Left renal pelvis (tissue), 4 donors: ENCODE measurements at places on chromosomes 6 and 20. TPM values are rescaled to one million over a fixed set of nuclear protein-coding genes. Genes with fewer than 3 reads are reported as not detected.

DNA sequence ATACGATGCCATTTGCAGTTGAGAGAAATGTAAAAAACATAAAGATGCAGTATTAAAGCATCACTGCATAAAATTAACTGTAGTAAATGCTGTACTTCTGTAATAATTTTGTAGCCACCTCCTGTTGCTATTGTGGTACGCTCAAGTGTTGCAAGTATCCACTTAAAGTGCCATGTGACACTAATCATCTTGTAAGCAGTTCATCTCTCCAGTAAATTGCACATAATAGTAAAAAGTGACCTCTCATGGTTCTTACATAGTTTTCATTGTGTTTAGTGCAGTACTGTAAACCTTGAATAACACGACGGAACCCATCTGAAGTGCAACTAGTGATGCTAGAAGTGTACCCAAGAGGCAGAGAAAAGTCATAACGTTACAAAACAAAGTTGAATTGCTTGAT lies 190.1 kb upstream of the VGLL2 start:
- DNase-seq = no peak

DNA sequence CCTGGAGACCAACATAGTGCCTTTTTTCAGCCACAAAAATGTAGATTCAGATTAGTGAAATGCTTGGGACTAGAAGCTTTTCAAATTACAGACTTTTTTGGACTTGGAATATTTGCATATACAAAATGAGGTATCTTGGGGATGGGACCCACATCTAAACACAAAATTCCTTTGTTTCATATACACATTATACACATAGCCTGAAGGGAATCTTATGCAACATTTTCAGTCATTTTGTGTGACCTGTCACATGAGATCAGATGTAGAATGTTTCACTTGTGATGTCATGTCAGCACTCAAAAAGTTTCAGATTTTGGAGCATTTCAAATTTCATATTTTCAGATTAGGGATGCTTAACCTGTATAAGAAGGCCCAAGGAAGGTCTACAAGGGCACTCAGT lies 44.5 kb upstream of the ALDH8A1 start:
- no peak for DNase-seq

GRCh38 chr6:113496166-113496565 lies 361.0 kb upstream of the MARCKS start:
- no peak for DNase-seq

- no peak for DNase-seq
Observed at GRCh38 chr6:100806296-100806695, 74.8 kb downstream of the ASCC3 start.

DNA sequence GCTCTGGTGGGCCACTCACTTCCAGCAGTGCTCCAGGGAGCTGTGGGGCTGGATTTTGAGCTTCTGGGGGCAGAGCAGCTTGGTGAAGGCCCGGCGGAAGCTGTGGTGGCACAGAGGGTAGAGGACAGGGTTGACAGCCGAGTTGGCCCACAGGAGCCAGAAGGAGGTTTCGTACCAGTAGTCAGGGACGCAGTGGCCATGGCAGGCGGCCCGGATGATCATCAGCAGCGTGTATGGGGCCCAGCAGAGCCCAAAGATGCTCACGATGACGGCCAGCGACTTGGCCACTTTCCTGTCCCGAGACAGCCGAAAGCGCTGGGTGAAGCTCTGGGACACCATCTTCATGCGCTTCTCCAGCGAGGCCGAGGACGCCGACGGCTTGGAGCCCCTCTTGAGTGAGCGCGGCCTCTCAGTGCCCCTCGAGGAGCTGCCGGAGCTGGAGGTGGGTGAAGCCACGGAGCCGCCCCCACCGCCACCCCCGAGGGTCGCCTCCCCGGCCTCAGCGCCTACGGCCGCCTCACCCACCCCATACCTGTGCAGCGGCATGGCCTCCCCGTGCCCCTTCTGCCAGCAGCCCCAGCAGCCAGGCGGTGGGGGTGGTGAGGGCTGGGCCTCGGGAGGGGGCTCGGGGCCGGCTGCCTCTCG lies 4.0 kb downstream of the HRH3 start:
- no peak for DNase-seq

LY6G6C gene
- 0.63 TPM for polyA plus RNA-seq

TFAP2D gene
- not detected for polyA plus RNA-seq

DNA sequence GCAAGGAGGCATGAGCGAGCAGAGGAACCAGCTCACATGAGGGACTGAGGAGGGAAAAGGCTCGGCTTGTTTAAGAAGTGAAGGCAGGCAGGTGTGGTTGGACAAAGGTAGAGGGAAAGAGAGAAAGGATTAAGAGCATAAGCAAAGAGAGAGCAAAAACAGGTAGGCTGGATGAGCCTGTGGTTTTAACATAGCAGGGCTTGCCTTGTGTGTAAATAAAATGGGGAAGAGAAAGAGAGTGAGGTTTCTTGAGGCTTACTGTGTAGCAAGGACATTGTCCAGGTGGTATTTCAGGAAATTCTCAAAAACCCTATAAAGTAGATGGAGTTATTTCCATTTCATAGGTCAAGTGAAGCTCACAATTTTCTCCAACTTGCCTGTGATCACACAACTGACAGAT lies 93.9 kb upstream of the HDAC2 start:
- DNase-seq = no peak

DNA sequence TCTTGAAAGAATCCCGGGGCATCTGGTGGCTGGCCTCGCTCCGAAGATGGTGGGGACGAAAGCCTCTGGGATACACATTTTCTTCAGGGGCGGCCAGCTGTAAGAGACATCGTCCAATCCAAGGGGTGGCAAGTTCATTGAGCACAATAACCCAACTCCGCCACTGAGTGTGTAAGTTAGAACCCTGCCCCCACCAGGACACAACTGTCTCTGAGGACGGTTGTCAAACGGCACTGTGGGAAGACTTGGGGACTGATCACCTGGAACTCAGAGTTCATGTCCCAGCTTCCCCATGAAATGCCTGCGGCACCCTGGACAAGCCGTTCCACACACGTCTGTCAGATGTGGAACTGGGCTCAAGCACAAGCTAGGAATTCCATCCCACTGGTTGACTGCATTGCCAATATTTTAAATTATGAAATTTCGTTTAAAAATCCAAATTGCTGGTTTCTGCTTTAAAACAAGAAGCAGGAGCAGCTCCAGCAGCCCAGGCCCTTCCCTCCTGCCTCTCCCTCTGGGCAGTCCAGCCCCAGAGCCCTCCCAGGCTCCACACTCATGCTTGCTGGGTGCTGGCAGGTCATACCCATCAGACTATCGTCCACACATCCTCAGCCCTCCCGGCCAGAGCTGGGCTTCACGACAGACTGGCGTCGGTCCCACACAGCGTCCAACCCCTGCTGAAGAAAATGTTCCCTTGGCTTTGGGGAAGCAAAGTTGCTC lies 80.9 kb upstream of the AFDN start:
- no peak for DNase-seq

GRCh38 chr20:1301031-1301529 lies 27.9 kb downstream of the SDCBP2 start:
- DNase-seq = no peak

DNA sequence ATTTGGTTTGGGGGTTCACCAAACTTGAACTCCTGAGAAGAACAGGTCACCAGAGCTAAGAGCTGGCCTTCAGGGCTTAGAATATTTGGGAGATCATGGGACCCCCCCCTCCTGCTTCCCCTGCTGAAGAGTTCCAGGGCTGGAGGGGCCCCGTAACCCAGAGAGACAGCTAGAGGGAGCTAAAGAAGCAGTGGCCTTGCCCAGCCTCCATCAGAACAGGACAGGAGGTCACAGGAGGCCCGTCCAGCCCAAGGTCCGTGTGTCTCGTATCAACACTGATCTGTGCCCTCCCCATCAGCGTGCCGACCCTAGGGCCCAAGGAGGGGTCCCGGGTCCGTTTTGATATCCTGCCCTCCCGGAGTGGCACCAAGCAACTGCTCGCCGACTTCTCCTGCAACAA lies 40.6 kb upstream of the TGM6 start:
- no peak for DNase-seq

PCSK2 gene
- 0.60 TPM for polyA plus RNA-seq

- no peak for DNase-seq
Observed at GRCh38 chr6:53067849-53068361, 2.7 kb downstream of the FBXO9 start.

GRCh38 chr20:32201977-32202363 lies 5.6 kb downstream of the PLAGL2 start:
- no peak for DNase-seq

MUC21 gene
- polyA plus RNA-seq = not detected

- DNase-seq = no peak
Observed at GRCh38 chr6:167426651-167427050, 101.8 kb downstream of the TTLL2 start.

TRIM15 gene
- 0.14 TPM for polyA plus RNA-seq

BIRC7 gene
- 0.38 TPM for polyA plus RNA-seq

AGPAT4 gene
- 19.5 TPM for polyA plus RNA-seq

DNA sequence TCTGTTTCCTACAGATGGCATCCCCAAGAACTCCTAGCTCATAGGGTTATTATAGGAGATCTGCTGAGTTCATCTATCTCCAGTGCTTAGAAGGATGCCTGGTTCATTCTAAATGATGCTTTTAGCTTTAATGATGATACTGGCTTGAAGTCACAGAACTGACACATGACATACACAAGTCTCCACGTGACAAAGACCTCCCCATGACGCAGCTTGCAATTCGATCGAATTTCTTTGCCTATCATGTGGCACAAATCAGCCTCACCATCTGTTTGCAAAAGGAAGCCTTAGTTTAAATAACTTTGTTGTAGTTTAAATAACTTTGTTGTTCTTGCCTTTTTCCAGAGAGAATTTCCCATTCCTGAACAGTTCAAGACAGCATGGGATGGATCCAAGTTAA lies 44.1 kb upstream of the FAM8A1 start:
- no peak for DNase-seq

DNA sequence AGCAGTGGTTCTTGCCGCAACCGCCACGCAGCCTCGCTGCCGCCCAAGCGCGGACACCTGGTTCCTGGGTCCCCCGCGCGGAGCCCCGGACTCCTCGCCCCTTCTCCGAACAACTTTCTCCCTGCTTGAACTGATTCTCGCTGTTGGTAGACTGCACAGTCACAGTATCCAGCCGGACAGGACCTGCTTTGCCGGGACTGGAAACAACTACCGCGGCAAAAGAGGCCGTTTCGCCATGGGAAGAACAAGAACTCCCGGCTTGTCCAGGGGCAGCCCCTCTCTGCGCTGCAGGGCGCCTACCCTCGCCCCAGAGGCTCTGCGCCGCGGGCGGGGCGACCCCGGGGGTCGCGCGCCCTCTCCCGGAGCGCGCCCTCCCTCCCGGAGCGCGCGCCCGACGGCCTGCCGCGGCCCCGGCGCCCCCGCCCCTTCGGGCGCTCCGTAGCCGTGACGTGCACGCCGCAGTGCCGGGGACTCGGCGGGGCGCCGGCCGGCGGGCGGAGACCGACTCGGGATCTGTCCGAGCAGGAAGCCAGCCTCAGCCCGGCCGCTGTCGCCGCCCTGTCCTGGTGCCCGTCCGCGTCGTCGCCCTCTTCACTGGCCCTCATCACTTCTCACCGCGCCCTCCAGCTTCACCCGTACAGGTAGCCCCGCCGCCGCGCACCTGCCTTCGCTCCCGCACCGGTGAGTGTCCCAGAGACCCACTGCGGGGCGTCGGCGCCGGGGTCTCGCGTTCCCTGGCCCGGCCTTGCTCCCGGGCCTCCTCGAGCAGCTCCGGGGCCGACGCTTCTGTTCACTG lies at the start of gene MYO6:
MYO6 (plus strand) TSS at position 497 of the 796 bp plus-strand sequence. CDS start 68,309 bp downstream, outside the sequence.
- no peak for DNase-seq

OVOL2 gene
- polyA plus RNA-seq = not detected

DNA sequence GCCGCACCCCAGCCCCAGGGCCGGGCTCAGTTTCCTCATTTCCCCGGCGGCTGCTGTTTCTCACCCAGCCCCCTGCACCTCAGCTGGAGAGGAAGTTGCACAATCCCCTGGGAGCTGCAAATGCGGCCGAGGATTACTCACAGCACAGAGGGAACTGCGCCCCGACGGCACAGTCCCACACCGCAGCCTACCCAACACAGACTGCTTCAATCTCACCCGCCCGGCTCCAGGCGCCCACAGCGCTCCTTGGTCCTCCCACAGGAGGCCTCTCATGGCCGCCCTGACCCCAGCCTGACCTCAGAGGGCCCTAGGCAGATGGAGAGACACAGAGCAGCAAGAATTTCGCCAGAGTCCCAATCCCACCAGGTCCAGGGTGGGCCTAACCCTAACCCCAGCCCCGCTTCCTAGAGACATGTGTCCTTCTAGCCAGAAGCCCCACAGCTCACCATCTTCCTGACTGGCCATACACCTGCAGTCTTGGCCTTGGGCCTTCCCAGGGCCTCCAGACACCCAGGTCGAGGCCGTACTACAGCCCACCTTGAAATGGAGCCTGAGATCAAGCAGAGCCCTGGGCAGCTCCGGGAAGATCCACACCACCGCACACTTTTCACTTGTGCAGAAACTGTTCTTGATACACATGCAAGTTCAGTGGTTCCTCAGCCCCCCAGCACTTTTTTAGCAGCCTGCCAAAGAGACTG lies 11.7 kb downstream of the TFEB start:
- no peak for DNase-seq

DNA sequence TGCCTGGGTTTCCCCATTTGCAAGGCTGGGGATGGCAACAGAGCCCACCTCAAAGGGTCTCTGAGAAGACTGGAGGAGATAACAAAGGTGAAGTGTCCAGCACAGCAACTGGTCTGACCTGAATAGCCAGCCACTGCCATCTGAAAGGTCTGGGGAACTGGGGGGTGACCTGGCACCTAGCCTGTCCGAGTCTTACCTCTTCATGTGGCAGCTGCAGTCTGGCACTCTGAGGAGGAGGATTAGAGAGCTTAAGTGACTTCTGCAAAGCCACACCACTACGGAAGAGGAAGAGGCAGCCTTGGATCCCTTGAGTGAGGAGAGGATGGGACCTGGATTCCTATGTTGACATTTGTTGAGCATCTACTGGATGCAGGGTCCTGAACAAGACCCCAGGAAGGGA lies 22.2 kb downstream of the C20orf203 start:
- DNase-seq = no peak

- no peak for DNase-seq
Observed at GRCh38 chr6:6678185-6678671, 89.7 kb downstream of the LY86 start.

- no peak for DNase-seq
Observed at GRCh38 chr6:110389689-110390382, 25.5 kb downstream of the DDO start.

TAAR1 gene
- not detected for polyA plus RNA-seq

GRCh38 chr20:8121666-8122065 lies 10.4 kb upstream of the PLCB1 start:
- DNase-seq = no peak

SEL1L2 gene
- polyA plus RNA-seq = 0.37 TPM

C2 gene
- 12.4 TPM for polyA plus RNA-seq

ANKRD66 gene
- polyA plus RNA-seq = not detected

GRCh38 chr20:16606468-16607070 lies 33.3 kb upstream of the KIF16B start:
- no peak for DNase-seq

DNA sequence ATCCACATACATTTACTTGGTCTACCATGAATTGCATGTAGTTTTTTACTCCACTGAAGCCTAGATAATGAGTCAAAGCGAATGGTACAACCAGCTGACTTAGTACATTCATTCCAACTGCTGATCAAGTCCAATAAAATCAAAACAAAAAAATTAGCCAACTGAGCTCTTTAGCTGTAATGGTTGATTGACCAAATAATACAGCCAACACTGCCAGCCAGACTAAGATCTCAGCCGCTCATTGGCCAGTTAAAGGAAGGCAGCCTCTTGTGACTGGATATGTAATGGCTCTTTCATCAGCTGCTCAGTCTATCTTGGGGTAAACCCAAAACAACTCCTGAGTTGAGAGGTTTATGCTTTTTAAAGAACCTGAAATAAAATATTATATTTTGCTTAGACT lies 204.3 kb upstream of the RSPO3 start:
- DNase-seq = no peak

KHDC1L gene
- 0.37 TPM for polyA plus RNA-seq
